Muscle of back (tissue), 13 donors: ENCODE measurements at places on chromosomes 3 and 15.

GRCh38 chr15:90101969-90102890 is at the start of gene IDH2:
Gene IDH2 (minus strand): TSS chr15:90102468. CDS start chr15:90102390, 78 bp downstream.
- DNase-seq, result peak; percentile 86

DNA sequence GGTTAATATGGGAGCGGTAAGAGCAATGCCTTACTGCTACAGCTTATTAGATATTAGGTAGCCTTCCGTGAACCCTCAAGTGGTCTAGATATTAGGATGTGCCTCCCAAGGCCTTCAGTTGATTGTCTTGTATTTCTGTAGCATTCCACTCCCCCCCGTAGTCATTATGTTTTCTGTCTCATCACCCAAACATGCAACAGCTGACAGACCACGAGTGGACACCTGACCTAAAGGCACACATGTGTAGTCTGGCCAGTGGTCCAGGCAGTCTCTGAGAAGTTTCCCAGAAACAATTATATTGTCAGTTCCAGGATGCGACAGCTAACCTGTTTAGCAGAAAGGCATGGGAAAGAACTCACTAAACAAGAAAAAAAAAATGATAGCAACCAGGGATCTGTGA is 1000.9 kb downstream of the AGBL1 start:
- DNase-seq, result no peak

DNA sequence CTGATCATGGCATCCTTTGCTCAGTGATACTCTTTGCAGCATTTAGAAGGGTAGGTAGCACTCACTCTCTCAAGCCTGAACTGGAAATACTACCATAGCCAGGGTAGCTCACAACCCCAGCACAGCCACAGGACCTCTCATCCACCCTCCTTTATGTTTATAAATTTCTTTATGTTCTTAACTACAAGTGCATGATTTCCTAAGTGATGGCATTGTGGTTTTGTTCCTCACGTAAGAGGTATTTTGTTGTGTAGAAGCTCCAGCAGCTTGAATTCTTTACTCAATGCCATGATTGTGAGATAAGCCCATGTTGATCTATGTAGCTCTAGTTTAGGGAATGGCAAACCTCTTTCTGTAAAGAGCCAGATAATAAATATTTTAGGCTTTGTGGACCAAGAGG is 7.9 kb upstream of the RTP3 start:
- no peak for DNase-seq

GRCh38 chr15:32871883-32872282 is 154.1 kb downstream of the GREM1 start:
- DNase-seq, result no peak

- peak; percentile 56 for DNase-seq
Observed at GRCh38 chr3:15579051-15579450, 22.3 kb downstream of the HACL1 start.

DNA sequence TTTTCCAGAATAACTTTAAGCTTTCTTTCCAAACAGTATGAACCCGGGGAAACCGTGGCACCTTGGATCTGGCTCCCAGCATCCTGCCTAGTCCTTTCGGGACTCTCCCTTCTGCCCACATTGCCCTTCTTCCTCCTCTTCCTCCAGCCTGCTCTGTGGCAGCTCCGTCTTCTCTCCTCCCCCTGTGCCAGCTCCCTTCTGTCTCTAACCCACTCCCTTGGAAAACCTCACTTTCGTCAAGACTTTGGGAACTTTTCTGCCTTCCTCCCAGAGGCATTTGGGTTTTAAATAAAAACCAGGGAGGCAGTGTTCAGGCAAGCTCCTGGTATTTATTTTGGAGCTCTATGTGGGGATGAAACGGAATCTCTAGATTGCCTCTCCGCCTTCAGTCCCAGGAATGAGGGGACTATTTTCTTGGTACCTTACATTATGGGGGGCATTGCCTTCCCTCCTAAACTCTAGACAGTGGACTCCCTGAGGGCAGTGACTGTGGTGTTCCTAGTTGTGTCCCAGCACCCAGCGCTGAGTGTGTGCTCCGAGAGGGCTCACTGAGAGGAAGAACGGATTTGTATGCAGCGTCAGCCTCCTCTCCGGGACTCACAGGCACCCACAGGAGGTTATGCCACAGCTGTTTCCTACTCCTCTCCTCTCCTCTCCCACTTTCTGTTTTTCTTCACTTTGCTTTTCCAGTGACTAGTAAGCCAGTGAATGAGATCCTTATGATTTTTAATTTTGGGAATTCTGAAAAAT is 105.4 kb upstream of the MRPS22 start:
- DNase-seq, result no peak

DNA sequence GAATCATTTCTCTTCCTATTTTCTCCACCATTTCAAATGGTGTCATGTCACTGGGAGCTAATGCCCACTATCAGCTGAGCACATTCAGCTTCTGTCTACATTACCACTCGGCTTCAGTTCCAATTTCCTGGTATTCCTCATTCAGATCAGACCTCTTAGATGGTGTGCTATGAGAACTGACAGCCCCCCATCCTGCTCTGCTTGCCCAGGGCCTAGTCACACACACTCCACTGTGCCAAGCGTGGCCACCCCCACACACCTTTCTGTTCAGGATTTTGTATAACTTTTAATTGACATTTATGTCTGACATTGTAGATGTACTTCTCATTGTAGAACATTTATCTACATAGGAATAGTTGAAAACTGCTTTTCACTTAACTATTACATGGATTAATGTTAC is 146.8 kb downstream of the CDIN1 start:
- DNase-seq, result no peak

GRCh38 chr3:172217877-172218276 is 178.5 kb downstream of the FNDC3B start:
- no peak for DNase-seq

- no peak for DNase-seq
Observed at GRCh38 chr3:191348098-191348497, 17.8 kb upstream of the UTS2B start.
